ENCODE measurements at places on chromosomes 2 and 18. TPM values are rescaled to one million over a fixed set of nuclear protein-coding genes. Genes with fewer than 3 reads are reported as not detected.

- DNase-seq = peak; percentile 19
Observed at GRCh38 chr2:109143214-109144187, 14.5 kb downstream of the SH3RF3 start.

GRCh38 chr2:105779394-105779793 is 34.7 kb downstream of the NCK2 start:
- DNase-seq = no peak

CHRNG gene
- not detected for total RNA-seq

GRCh38 chr2:167575276-167575675 is 672.1 kb downstream of the STK39 start:
- no peak for DNase-seq

CEP76 gene
- 5.4 TPM for total RNA-seq

DNA sequence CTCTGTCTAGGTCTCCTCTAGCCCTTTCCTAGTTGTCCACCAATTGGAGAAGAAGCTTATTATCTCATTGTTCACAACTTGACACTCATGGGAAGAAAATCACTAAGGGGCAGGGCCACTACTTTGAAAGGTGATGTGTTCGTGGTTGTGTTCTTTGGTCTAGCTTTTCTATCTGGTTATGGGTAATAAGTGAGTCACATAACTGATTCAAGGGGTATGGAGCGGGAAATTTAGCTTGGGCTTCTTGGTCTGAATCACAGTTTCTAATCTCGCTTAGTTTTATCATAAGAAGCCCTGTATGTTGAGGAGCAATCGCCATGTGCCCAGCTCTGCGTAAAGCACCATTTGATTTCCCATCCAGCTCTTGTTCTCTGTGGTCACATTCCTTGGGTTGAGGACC is 18.7 kb upstream of the DYTN start:
- DNase-seq = no peak

LNPK gene
- total RNA-seq = 42.1 TPM

DNA sequence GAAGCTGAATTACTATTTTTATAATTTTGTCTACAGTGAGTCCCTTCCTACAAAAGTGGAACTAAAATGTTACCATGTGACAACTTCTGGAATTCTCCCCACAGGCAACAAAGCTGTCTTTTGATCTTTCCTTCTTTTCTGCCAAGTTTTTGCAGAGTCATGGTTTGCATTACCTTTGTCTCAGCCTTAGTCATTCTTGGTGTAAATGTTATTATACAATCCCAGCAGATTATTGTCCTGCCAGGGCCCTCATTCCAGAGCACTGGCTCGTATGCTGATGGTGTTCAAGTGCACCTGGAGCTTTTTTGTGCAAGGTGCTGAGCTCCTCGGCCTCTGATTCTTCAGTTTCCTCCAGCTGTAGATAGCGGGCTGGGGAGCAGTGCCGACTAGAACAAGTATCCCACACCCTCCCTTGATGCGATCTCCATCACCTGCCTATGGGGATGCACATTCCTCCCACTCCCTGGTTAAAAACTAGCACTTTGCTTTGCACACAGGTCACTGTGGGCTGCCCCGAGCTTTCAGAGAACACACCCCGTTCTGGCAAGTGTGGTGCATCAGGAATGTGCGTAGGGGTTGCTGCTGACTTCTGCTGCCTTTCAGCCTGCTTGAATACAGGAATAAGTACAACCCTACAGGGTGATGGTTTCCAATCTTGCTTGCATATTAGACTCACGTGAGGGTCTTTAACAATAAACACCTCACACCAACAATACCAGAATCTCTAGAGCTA is 263.6 kb downstream of the RNF144A start:
- no peak for DNase-seq

DNA sequence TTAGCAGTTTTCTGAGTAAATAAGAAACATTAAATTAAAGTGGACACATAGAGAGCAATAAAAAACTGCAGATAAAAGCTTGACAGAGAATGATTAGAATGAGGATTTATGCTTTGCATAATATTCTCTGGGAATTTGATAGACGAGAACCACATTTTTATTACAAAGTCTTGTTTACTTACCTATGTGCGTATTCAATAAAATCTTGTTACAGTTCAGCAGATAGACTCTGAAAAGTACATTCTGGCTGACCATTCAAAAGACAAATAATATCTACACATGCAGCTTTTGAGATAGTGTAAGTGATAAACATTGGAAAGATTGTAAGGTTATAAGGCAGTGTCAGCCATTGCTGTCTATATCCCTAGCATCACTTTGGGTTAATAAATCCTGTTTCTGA is 381.6 kb downstream of the NYAP2 start:
- DNase-seq = no peak

Measured in sciatic nerve (tissue), 2 donors.